ENCODE measurements at places on chromosomes 4 and X.

DNA sequence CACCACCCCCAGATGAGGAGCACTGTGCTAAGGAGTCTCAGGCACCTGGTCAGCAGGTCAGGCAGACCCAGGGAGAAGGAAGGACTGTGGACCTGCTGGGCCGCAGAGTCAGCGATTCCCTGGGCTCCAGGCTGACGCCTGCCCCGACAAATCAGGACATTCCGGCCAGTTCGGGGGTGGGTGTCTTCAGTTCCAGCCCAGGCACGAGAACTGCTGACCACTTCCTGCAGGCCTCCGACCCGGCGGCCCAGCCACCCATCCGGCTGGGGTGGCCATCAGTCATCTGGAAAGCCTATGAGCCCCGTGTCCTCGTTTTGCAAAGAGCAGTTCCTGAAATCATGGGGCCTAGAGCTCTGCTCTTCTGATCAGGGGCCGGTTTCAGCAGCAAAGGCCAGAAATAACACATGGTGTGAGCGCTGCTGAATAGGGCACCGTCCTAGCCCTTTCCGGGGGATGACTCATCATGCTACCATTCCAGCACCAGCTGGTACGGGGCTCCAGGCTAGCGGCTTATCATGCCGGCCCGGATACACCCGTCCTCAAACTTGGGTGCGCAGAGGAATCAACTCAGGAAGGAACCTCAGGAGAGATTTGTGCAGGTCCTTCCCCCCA lies 7.8 kb upstream of the SH3TC1 start:
- DNase-seq, result no peak

GRCh38 chr4:39415678-39416283 lies 9.1 kb downstream of the KLB start:
- no peak for DNase-seq

DNA sequence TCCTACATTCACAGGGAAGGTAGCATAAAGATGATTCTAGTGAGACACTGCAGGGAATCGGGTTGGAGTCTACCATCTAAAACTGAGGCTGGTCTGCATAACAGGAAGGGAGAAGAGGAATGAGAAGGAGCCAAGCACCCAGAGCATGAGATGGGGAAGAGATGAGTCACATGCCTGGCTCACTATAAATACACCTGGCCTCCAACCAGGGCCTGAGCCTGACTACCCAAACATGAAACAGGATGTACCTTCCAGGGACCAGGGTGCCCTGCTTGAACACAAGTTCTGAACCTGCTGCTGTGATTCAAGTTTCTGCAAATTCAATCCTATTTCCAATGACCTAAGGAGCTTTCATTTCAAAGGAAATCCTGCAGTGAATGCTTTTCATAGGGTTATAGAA lies 24.9 kb downstream of the CD99L2 start:
- DNase-seq, result no peak

DNA sequence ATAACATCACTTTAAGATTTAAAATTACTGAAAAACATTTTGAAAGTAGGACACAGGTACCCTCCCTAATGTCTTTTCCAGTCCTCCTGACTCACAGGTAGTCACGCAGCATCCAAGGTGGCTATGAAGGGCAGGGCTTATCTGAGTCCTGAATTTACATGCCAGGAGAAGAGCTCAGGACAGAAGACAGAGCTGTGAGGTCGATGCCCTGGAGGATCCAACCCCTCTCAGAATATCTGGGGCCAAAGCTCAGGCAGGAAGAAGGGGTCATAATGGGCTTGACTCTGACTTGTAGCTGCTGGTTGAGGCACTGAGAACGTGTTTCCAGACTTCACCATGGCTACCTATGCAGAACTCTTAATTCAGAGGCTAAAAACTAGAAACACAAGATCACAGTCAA lies 177.5 kb downstream of the AASDH start:
- DNase-seq, result no peak

DNA sequence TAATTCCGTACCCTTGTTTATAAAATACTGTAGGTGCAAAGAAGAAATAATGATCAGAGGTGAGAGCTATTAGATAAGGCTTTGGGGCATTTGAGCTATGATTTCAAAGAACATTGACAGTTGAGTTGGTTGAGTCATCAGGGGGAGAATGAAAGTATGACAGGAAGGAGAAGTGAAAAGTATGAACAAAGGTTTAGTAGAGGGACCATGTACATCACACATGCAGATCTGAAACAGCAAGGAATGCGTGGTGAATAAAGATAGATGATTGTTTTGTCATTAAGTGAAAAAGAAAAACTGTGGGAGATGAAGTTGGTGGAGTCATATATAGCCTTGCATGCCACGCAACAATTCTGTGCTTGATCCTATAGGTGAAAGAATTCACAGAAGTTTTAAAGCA lies 163.1 kb downstream of the ARAP2 start:
- no peak for DNase-seq

DNA sequence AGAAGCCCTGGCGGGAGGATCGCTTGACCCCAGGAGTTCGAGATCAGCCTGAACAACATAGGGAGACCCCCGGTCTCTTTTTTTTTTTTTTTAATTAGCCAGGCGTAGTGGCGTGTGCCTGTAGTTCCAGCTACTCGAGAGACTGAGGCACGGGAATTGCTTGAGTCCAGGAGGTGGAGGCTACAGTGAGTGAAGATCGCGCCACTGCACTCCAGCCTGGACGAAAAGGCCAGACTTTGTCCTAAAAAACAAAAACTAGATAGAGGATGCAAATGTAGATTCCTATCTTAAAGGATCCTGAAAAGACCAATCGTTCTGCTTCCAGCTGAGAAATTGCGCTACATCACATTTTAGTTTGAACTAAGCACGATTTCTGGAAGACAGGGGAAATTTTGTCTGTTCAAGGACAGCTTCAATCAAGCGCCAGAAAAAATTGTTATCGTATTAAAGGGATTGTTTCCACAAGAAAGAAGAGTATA lies 627 bp upstream of the HSD17B11 start:
- no peak for DNase-seq

Data from right forelimb (tissue), 1 donor.